GM18507 (cell line): ENCODE measurements at places on chromosomes 11 and 22.

DNA sequence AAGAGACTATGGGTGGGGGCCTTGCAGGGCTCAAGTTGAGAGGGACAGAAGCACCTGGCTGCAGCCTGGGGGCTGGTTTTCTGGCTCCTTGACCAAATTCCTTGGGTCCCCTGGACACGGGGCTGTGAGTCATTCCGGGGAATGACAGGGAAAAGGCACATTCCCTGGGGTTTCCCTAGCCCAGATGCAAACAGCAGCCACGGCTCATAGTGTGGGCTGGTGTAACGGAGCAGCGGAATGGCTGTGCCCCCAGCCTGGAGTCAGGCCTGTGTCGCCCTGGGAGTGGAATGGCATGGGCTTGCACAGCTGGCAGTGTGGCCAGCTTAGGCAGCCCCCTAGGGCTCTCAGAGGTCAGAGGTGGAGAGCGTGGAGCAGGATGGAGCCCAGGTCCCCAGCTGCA is 77.6 kb upstream of the KCNQ1OT1 start:
- DNase-seq, result no peak

- no peak for DNase-seq
Measured at GRCh38 chr11:101031713-101032112, 97.9 kb downstream of the PGR start.

- DNase-seq, result no peak
Measured at GRCh38 chr11:32851251-32851650, 21.5 kb downstream of the PRRG4 start.

- DNase-seq, result no peak
Measured at GRCh38 chr11:9952511-9953196, 288.8 kb downstream of the SWAP70 start.

DNA sequence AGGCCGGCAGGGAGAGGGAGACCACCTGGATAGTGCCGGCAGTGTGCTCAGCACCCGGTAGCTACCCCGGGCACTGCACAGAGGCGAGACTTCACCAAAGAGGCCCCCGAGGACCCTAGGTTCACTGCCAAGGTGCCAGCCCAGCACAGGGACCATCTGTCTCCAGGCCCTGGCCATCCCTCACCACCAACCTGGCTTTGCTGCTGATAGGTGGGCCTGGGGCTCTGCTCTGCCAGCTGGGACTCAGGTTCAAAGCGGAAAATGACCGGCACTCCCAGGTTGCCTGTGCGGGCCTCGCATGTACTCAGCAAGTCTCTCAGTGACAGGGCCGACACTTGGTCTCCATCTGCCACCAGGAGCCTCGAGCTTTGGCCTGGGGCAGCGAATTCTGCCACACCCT is 812.2 kb downstream of the BRD1 start:
- DNase-seq, result no peak

DNA sequence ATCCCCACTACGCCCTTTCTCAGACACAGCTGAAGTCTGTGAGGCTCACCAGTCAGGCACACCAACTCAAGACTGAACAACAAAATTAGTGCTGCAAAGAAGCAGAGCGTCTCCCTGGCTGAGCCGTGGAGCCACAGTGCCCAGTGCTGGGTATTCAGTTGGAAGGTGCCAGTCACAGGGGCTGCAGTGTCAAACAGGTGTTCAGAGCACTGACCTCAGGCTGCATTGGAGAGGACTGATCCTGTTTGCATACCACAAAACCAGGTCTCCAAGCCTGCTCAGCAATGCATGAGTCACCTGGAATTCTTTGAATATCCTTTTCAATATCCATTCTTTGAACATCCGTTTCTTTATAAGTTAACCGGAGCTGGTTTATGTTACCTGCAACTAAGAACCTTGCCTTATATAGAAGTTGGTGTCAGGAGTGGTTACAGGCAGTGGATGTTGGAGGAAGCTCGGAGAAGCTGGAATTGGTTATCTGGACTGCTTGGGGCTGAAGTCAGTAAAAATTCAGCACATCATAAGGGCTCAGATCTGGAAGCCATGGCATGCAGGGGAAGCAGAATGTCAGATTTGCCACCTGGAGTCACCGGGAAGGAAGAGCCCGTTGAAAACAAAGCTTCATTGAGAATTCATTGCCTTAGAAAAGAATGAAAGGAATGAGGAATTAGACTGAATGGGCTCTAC is 30.3 kb downstream of the PDGFB start:
- DNase-seq, result no peak

GRCh38 chr11:121944556-121945230 is 171.3 kb downstream of the BLID start:
- no peak for DNase-seq

DNA sequence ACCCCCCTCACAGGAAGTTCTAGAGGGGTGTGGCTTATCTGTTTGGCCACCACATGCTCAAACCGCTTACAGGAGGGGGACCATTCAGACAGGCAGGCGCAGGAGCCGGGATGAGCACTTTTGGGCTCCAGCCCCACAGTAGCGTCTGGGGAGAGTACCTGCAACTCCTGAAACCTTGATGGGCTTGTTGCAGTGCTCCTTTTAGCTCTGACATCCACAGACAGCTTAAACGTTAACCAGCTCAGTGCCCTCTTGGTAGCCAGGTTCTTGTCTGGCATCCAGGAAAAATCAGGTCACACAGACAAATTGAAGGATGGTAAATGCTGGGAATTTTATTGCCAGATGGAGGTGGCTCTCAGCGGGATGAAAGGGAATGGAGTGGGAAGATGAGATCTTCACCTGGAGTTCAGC is 326.3 kb downstream of the ETS1 start:
- no peak for DNase-seq

- DNase-seq, result no peak
Measured at GRCh38 chr11:92269021-92269420, 44.4 kb downstream of the FAT3 start.
